ENCODE measurements at places on chromosomes 5 and 9. TPM values are rescaled to one million over a fixed set of nuclear protein-coding genes. Genes with fewer than 3 reads are reported as not detected.

The UGT3A1 gene
- total RNA-seq: not detected

The PRR16 gene
- total RNA-seq: 4.8 TPM

The SLC36A3 gene
- total RNA-seq: not detected

GRCh38 chr9:111819360-111819759 is 24.6 kb upstream of the SHOC1 start:
- no peak for DNase-seq

- no peak for DNase-seq
Observed at GRCh38 chr9:127033789-127034188, 88.6 kb downstream of the ANGPTL2 start.
